ENCODE measurements at places on chromosomes 4 and X.

GRCh38 chrX:14864631-14865030 is 8.2 kb downstream of the FANCB start:
- no peak for DNase-seq

GRCh38 chrX:32825009-32825408 is 386.3 kb downstream of the DMD start:
- DNase-seq: no peak

DNA sequence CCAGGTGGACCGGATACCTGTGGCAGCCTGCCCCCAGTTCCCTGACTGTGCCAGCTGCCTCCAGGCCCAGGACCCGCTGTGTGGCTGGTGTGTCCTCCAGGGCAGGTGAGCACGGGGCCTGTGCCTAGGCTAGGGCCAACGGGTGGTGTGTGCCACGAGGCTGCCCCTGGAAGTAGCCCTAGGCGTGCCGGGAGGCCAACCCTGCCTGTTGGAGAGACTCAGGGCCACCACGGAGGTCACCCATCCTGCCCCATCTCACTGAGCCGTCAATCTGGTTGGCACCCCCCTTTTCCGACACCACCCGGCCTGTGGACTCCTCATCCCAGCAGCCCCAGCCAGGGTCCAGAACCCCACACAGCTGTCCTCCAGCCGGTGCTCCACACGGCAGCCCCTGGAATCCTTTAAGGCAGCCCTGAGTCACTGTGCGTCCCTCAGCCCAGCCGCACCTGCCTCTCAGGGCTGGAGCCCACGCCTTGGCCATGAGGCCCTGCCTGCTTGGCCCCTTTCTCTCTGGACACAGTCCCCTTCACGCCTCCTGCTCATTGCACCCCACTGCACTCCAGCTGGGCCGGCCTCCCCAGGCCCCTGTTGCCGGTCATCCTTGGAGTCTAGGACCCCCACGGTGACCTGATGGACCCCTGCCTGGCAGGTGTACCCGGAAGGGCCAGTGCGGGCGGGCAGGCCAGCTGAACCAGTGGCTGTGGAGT is 5.3 kb downstream of the PLXNB3 start:
- DNase-seq: no peak

- DNase-seq: no peak
These were observed 7.2 kb downstream of the POU4F2 start for GRCh38 chr4:146645921-146646320.

GRCh38 chrX:46844913-46845312 is 8.1 kb downstream of the RP2 start:
- DNase-seq: no peak

GRCh38 chr4:163309466-163309865 is 22.9 kb downstream of the NPY1R start:
- DNase-seq: no peak

DNA sequence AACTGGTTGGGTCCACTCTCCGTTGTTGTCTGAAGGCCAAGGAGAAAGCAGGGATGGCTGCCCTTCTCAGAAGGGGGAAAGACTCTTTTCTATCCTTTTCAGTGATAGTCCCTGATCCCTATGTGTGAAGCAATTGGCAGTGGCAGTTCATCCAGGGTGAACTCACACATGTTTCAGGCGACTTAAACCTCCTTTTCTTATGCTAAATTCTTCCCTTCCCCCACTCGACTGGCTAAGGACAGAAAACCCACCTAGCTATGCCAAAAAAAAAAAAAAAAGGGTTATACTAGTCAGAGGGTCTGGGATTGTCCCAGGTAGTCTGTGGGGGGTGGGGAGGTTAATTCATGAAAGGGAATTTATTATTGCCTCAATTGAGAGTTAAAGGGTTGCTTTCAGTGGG is 12.2 kb upstream of the ZNF280C start:
- no peak for DNase-seq

- DNase-seq: no peak
These were observed 177.9 kb downstream of the TSPAN5 start for GRCh38 chr4:98480535-98480934.

GRCh38 chr4:45475548-45475947 is 648.3 kb downstream of the GABRG1 start:
- DNase-seq: no peak

Data from neuronal stem cell (in vitro differentiated cells).